OCI-LY7 (cell line): ENCODE measurements at places on chromosomes 11 and 22. TPM values are rescaled to one million over a fixed set of nuclear protein-coding genes. Genes with fewer than 3 reads are reported as not detected.

Gene CCDC157
- 3.1 and 3.3 TPM in 2 replicates for total RNA-seq

Gene IL10RA
- total RNA-seq: 18.3 and 25.2 TPM in 2 replicates

Gene SORL1
- total RNA-seq: 400 and 411 TPM in 2 replicates

GRCh38 chr11:26947904-26948639, 45.8 kb upstream of the FIBIN start:
- no peak for DNase-seq

- DNase-seq: no peak
Observed at GRCh38 chr11:124865181-124865901, at the start of gene ROBO3. TSS of gene ROBO3 (plus strand) at chr11:124865432. CDS start at chr11:124865578, 146 bp downstream.

DNA sequence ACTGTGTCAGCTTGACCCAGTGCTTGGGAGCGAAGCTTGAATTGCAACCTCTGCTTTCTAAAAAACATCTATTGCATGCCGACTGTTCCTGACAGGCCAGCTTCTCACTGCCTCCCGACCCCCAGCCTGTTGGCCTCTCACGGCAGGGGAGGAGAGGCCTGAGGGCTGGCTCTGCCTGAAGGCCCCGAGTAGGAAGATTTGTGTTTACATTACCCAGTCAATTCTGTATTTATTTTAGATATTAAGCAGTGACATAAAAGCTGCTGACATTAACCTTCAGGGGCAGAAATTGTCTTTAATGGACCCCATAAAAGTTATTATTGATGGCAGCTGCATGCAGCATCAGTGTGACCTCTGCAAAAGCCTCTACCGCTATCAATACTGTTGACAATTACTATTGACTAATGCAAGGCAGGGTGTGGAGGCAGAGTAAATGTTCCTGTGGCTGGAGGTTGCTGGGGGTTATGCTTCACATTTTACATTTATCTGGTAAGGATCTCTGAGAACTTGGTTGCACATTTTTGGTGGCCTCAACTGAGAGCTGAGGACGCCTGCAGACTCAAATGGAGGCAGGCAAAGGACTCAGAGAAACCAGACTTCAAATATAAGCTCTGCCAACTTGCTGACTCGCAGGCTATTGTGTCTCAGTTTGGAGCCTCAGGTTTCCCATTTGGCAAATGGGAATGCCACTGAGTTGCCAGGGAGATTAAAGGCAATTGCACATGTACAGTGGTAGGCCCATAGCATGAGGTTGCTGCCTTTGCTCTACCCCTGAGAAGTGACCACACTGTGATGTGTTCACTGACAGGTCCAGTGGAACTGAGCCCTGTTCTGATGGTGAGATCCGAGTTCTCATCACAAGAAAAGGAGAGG, 380.5 kb downstream of the TENM4 start:
- DNase-seq: no peak

DNA sequence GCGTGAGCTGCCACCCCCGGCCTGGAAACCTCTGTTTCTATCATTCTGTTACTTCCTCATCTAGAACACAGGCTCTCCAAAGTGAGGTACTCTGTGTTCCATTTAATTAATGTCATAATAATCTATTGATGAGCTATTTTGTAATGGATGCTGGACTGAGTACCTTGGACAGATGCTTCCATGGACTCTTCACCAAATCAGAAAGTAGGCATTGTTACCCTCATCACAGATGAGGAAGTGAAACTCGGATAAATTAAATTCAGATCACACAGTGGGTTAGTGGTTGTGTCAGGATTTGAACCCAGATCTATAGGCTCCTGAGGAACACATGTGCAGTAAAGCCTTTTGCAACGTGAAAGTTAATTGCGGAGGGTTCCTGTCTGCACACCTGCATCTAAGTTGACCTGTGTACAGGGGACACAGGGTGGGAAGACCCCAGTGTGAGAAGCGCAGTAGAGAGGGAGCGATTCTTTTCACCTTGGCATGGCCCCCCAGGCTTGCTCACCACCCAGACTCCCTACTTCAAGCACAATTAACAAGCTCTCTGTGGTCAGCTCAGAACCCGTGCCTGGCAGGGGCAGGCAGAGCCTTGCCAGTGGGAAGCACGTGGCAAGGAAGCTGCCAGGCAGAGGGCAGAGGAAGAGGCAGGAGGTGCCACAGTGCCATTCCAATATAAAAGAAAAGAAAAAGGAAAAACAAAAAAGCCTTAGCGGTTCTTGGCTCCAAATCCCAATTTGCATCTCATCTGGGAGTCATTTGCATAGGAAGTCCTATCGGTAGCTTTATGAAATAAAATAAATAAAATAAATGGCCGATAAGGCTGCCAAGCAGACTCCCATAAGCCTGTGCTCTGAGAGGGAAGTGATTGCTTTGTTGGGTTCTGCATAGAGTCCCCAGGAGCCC, 239.3 kb downstream of the GRIK4 start:
- peak; percentile 36 for DNase-seq
